ENCODE measurements at places on chromosomes 16 and 17.

DNA sequence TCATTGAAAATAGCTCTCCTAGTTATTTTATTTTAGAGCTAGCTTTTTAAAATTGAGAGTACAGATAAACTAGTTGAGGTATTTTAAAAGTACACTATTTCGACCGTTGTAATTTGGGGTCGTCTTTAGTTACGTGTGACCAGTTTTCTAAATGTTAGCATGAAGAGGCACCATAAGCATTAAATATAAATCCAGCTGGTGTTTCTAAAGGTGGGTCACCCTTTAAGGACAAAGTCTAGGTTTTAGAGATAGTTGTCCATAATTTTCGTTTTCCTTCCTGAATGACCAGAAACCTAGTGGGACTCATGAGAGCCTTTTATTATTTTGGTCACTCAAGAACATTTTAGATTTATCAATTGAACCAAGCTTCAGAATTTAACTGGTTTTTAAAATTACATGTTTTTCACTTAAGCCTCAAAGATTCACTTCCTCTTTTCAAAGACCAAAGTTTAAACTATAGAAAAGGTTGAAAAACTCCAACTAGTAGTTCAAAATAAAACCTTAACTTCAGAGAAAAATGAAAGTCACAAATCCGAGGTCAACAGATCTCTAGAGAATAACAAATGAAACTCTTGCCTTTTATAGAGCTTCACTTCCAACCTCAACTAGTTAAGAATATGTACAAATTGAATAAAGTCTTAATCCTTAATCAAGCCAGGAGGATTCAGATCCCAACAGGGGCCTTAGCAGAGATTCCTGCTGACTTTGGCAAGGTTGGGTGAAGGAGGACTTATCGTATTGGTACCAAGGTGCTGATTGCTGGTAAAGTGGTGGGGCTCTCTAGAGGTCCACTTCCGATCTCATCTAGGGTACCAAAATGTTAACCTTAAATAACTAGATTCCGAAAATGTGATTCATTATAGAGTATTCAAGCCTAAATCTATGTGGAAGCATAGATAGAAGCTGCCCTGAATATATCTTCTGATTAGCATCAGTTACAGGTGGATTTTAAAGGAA is 32.5 kb downstream of the PHKB start:
- DNase-seq: no peak

- no peak for DNase-seq
Measured at GRCh38 chr17:76911299-76912017, 43.3 kb downstream of the MGAT5B start.

DNA sequence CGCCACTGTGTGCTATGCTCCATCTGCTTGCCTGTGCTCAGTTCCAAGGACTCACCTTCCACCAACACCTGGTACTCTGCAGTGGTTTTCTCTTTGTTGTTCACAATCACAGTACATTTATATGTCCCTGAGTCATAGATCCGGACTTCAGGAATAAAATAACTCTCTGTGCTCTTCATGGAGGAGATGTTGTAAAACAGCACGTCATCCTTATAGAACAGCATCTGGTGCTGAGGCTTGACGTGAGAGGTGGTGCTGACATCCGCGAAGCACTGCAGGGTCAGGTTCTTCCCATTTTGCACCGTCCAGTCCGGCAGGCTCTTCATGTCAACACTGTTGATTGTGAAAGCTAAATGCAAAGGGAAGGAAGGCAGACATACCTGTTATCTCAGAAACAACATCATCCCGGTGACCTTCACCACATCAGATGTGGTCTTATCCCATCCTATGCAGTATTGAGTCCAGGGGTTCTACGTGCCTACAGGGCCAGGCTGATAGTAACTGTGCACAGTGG is 12.8 kb downstream of the PECAM1 start:
- no peak for DNase-seq

GRCh38 chr16:1501630-1502029 is 8.5 kb downstream of the TELO2 start:
- no peak for DNase-seq

DNA sequence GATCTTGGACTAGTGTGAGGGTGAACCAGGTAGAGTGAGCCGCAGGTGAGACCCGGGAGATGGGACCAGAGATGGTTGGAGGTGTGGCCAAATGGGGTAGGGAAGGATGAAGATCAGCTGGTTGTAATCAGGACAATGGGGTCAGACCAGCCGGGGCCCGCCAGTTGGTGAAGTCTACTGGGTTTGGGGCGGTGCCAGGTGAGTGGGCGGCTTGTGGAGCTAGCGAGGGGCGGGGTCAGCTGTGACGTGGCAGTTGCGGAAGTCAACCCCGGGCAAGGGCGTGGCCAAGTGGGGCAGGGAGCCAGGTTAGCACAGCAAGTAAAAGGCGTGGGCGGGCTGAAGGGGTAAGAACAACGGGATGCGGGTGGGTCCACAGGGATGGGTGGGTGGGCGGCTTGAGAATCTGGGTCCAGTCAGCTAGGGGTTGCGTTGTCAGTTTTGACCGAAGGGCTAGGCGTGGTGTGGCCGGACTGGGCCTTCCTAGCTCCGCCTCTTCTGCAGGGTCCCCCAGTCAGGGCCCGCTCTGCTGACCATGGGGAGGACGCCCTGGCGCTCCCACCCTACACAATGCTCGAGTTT is 25.5 kb upstream of the ALKBH5 start:
- peak; percentile 93 for DNase-seq

GRCh38 chr16:16067127-16067526 is 117.7 kb downstream of the ABCC1 start:
- DNase-seq: no peak

- no peak for DNase-seq
Measured at GRCh38 chr17:4998027-4998731, 429 bp downstream of the KIF1C start.

DNA sequence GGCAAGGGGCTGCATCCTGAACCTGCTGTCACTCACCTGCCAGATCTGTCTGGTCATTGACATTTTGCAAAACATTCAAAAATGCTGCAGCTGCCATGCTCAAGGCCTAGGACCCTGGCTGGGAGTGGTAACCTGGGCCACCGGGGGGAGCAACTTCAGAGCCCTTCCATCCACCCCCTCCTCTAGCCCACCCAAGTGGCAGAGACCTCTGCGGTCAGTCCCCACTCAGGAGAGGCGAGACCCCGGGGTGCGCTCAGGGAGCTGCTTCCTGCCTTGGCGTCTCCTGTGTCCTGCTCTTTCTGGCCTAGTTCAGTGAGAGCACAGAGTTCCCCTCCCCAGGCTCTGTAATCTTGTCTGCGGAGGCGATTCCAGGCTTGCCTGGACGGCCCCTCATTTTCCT is 108.8 kb downstream of the CCDC182 start:
- DNase-seq: no peak

DNA sequence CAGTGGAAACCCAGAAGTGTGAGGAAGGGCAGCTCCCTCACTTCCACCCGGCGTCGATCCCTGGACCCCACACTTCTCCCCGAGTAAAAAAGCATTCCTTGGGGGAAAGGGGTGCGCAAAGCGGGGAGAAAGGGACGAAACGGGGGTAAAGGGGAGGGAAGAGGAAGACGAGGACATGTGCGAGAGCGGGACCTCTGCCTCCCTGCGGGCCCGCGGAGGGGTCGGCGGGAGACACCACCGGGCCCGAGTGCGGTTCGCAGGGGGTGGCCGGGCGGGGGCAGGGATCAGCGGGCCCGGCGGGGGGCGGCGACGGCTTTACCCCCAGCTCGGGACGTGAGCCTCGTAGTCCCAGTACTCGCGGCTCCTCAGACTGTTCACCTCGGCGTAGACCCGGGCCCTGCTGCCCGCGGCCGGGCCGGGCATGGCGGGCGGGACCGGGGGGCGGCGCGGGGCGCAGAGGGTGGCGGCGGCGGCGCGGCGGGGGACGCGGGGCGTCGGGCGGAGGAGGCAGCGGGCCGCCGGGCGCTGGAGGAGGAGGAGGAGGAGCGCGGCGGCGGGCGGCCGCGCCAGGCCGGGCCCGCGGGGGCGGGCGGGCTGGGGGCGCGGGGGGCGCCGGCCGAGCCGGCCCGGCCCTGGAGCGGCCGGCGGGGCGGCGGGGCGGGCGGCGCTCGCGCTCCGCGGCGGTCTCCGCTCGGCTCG is 443 bp downstream of the CSNK2A2 start:
- no peak for DNase-seq

DNA sequence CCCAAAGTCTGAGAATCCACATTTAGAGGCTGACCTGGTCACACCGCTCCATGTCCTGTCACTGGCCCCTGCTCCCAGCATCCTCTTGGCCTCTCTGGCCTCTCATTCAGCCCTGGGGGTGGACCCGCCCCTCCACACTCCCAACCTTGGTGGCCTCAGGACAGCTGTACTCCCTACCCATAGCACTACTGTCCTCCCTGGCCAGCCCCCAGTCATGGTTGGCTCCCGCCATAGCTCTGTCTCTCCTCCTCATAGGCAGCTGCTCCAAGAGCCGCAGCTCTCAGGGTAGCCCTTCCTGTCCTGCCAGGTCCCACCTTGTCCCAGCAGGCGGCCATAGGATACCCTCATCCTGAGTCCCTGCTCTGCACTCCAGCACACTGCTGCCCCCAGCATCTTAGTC is 38.0 kb upstream of the PHB1 start:
- DNase-seq: no peak

- DNase-seq: no peak
Measured at GRCh38 chr17:8862213-8863056, 5.0 kb downstream of the PIK3R6 start.

GRCh38 chr17:40320756-40321523 is 12.0 kb downstream of the RARA start:
- DNase-seq: no peak

DNA sequence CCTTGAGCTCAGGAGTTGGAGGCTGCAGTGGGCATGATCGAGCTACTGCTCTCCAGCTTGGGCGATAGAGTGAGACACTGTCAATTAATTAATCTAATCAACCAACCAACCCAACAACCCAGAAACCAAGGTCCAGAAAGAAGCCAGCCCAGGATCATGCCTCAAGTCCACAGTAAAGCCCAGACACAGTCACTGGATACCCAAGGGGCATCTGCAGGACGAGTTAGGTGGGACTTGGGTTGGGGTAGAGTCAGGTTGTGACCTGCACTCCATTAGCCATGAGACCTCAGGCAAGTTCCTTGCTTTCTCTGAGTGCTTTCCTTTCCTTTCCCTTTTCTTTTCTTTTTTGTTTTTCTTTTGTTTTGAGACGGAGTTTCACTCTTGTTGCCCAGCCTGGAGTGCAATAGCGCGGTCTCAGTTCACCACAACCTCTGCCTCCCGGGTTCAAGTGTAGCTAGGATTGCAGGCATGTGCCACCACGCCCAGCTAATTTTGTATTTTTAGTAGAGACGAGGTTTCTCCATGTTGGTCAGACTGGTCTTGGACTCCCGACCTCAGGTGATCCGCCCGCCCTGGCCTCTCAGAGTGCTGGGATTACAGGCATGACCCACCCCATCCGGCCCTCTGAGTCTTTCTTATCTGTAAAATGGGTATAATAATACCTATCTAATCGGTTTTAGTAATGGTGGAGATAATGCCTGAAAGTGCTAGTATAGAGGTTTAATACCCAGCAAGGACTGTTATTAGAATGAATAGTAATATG is 3.5 kb upstream of the HSD17B1 start:
- DNase-seq: no peak

DNA sequence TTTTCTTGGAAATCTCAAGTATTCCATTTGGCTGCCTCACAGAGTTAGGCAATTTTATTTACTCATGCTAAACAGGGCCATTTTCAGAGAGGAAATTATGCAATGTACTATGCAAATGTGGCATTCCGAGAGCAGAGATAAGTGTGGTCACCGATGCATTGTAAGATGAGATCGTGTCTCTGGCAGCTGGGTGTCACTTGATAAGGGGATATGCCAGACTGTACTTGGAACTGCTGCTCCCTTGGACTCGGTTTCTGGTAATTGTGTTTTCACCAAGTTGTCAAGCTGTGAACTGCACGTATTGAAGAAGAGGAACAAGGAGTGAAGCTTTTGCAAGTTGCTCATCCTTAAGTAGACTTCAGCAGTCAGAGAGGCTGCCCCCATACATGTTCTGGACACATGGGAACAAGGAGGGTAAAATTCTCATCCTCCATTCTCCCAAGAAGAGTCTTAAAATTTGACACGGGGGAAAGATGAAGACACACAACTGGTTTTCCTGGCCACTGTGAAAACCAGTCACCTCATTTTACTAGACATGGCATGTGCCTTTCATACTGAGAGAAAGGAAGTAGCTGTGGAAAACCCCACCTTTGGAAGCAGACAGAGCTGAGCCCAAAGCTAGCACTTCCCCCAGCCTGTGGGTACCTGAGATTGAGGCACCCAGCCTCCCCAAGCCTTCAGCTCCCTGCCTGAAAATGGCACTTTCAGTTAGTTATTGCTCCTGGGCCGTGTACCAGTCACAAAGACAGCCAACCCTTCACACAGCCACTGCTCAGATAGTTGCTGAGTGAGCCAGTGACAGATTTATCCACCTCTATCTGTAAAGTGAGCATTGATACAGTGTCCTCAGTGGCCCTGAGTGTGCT is 150.7 kb downstream of the SOCS1 start:
- DNase-seq: no peak

GRCh38 chr16:3546986-3547682 is 30.1 kb downstream of the NLRC3 start:
- no peak for DNase-seq

DNA sequence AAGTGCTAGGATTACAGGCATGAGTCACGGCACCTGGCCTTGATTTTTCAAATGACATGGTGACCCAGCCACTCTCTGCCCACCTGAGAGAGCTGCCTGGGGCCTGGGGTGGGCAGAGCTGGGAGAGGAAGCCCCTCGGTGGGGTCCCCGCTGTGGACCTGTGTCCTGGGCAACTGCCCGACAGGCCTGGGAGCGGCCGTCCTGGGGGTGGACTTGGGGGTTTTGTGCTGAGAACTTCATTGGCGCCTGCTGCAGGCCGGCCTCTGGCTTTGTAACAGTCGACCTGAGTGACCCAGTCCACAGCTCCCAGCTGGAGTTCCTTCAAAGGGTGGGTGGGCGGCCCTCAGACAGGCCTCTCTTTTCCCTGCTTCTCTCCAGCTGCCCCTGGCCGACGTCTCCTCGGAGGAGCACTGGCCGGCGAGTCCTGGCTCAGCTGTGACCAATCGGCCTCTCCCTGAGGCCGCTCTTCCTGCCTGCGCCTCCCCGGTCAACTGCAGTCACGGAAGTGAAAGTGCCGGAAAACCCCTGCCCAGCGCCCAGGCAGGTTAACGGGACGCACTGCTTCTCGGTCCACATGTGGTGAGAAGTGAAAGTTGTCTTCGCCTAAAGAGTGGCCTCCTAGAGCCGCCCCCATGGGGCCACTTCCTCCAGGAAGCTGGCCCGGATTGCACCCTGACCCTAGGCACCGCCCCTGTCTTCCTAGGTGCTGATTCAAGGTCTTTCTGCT is 5.5 kb downstream of the CBFA2T3 start:
- DNase-seq: no peak

GRCh38 chr16:1024138-1024537 is 42.6 kb downstream of the SOX8 start:
- no peak for DNase-seq

Data from stimulated activated CD8-positive, alpha-beta memory T cell treated with anti-CD3 and anti-CD28 coated beads, Interleukin-2, amount 100 ng/mL, for 1 hour (primary cell).